Activated naive CD4-positive, alpha-beta T cell treated with anti-CD3 and anti-CD28 coated beads for 36 hours (primary cell): ENCODE measurements at places on chromosomes 5 and 9. TPM values are rescaled to one million over a fixed set of nuclear protein-coding genes. Genes with fewer than 3 reads are reported as not detected.

Gene PKD2L2
- not detected for total RNA-seq

Gene LCN15
- not detected for total RNA-seq

Gene B4GALT7
- total RNA-seq: 13.6 TPM

Gene SPINK13
- not detected for total RNA-seq

Gene URM1
- 45.2 TPM for total RNA-seq

Gene GDA
- total RNA-seq: not detected

Gene DIMT1
- total RNA-seq: 47.4 TPM

Gene RASEF
- total RNA-seq: not detected

Gene LEAP2
- total RNA-seq: 2.0 TPM
